ENCODE measurements at places on chromosomes 6 and 20.

DNA sequence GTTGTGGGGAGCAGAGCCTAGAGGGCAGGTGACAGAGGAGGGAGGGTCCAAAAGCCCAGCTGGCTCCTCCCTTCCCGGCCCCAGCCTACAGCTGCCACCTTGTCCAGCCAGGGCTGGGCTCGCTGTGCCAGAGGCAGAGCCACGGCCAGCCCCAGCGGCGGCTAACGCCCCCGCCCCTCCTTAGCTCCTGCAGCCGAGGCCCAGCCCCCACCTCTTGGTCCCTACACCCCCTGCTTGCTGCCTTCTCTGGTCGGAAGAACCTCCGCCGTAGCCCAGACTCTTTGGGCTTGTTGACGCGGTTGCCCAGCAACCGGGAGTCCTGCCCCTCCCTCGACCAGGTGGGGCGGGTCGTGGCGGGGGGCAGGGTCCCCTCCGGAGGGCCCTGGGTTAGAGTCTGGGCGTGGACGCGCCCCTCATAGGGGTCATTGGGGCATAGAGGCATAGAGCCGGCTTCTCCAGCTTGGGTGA lies 521 bp upstream of the LKAAEAR1 start:
- DNase-seq: no peak

- peak; percentile 24 for DNase-seq
These were observed 38.5 kb downstream of the EDN1 start for GRCh38 chr6:12328701-12329100.

- no peak for DNase-seq
These were observed 12.0 kb upstream of the SLC2A12 start for GRCh38 chr6:134064461-134064860.

GRCh38 chr6:97469451-97469850 lies 186.4 kb upstream of the MMS22L start:
- DNase-seq: no peak

GRCh38 chr6:45786355-45786781 lies 229.3 kb downstream of the CLIC5 start:
- no peak for DNase-seq

GRCh38 chr20:8983478-8984345 lies 85.2 kb upstream of the PLCB4 start:
- no peak for DNase-seq

DNA sequence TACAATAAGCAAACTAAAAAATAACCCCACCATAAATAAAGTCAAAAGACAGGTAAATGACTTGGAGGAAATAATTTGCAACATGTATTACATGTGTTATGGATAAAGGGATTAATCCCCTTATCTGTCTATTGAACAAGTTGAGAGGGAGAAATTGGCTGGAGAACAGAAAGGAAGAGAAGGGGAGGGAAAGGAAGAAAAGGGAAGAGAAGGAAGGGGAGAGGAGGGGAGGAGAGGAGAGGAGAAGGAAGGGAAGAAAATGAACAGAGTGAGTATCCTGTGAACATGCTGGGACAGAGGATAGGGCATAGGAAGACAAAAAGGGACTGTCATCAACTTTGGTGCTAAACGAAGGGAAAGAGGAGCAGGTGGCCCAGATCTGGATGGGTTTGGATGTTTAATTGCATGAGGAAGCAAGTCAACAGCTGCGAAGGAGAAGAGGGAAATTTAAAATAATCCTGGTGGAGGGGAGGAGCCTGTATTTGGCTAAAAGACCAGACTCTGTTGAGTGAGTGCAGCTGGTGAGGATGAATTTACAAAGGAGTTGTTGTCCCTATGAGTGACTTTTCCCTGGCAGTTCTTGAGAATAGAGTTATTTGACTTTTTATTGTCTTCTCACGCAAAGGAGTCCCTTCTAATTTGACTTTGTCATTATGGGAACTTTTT lies 14.2 kb upstream of the SHLD1 start:
- DNase-seq: no peak

DNA sequence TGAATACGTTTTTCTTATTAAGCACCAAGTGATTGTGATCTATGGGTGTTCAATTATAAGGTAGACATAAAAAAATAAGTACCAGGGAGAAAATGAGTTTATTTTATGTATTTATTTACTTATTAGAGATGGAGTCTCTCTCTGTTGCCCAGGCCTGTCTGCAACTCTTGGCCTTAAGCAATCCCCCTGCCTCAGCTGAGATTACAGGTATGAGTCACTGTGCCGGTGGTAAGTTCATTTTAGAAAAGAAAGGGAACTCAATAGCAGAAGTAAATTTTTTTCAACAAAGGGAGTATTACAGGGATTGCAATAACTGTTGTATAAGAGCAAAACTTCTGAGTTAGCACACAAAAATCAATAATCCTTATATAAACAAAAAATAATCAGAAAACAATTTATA lies 98.7 kb upstream of the FUT9 start:
- DNase-seq: no peak

DNA sequence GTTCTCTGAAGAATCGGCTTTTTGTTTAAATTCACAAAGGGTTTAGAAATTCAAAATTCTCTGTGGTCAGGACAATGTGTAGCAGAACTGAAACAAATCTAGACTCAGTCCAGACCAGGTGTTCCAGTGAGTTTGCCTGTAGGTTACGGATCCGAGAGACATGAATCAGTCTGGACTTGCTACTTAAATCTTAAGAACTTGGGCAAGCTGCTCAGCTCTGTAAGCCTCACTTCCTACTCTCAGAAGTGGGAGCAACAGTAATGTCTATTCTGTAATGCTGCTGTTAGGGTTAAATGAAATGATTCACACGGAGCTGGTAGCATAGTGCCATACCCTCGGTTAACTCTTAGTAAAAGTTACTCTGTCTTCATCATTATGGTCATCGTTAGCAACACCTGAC lies 37.7 kb downstream of the HECA start:
- DNase-seq: no peak

GRCh38 chr6:37177077-37177934 lies 7.4 kb downstream of the PIM1 start:
- no peak for DNase-seq

DNA sequence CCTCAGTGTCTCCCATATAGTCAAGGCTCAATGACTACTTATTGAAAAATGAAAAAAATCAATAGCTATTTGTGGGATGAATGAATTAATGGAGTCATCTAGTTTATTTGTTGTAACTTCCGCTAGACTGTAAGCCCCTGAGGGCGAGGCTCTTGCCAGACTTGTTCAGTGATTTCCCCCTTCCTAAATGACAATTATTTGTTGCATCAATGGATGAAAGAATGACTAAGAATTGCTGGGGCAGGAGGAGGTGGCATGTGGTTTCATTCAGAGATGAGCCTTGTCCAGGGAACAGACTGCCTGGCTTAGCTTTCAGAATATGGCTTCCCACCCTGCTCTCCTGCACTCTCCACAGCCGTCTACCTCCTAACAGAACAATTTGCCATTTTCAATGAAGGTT lies 1.1 kb upstream of the PRELID3B start:
- DNase-seq: peak; percentile 71

- no peak for DNase-seq
These were observed 2.6 kb downstream of the ARMC2 start for GRCh38 chr6:108850669-108851465.

DNA sequence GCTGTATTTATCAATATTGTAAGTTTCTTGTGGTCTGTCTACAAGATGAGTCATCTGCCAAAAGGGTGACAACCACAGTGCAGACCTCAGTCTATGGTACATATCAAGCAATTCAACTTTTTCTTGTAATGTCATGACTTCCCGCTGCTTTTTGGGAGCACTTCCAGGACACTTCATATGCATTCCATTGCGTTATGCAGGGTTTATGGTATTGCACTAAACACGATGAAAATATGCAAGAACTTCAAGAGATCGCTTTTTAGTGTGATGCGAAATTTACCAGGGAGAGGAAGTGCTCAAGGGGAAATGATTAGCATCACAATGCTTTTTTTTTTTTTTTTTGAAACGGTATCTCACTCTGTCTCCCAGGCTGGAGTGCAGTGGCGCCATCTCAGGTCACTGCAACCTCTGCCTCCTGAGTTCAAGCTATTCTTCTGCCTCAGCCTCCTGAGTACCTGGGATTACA lies 166.5 kb downstream of the TFAP2A start:
- peak; percentile 63 for DNase-seq

DNA sequence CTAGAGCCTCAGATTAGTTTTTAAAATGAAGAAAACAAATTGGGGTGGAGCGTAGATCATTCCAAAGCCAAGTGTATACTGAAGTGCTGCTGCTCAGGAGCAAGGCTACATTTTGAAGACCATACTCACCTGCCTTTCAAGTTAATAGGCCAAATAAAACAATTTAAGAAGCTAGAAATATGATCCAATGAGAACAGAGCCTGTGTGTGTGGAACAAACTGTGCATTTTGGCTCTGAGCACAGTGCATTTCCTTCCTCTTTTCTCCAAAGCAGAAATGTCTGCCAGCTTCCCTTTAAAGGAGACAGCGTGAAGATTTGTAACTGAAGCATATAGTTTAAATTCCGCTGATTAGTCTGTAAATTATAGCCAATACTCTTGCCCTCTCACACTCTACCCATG lies 3.2 kb upstream of the IFNGR1 start:
- DNase-seq: no peak

DNA sequence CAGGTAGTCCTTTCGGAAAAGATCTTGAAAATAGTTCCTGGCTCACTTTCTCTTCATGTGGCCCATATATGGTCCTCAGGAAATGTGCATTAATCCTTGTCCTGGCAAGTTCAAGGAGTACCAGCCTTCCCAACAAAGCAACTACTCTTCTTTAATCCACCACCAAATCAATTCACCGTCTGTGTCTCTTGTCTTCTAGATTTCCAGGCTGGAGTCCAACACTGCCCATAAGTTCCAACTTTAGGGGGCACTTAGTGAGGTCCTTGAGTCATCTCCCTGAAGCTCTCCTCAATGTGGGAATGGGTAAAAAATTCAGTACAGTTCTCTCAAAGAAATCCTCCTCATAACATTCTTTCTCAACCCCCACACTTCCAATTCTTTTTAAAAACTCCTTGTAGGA lies 6.9 kb upstream of the DAAM2 start:
- no peak for DNase-seq

DNA sequence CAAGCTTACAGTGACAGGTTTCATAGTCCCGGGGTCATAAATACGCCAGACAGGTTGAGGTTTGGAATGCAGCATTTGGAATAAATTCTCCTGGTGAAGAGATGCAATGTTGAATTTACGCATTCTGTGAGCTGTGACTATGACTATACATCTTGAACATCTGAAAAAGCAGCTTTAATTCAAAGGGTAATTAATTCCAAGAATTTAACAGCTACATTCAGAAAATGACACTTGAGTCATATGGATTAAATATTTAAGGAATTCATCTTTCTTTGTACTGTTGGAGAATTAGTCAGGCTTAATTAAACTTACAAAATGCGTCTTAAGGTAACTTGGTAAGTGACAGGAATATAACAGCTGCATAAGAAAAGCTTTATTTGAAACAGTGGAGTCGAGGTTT lies 74.7 kb downstream of the ESR1 start:
- no peak for DNase-seq

DNA sequence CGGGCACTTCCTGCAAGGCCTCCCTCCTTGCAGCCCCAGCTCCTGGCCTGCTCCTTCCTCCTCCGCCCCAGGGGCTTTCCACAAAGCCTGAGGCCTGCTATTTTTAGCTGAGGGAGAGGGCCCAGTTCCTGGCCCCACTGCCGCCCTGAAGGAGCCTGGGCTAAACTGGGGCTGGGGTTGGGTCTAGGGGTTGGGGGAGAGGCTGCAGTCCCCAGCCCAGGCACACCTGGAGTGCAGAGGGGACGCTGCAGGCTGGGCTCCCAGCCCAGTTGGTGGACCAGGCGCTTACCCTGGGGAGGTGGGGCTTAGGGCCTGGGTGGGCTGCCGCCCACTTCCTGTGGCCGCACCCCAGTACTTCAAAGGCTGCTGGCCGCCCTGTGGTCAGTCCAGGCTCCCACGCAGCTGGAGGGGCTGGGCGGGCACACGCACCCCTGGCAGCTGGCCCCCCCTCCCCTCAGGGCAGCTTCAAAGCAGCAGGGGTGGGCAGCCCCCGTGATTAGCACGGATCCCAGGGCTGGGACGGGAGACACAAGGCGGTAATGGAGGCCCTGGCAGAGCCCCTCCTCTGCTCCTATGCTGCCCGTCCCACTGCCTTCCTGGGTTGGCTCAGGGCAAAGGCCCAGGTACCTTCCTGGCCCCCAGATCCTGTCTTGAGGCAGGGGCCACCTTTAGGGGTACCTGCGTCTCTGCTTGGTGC lies 7.1 kb upstream of the ABHD16B start:
- DNase-seq: peak; percentile 14

DNA sequence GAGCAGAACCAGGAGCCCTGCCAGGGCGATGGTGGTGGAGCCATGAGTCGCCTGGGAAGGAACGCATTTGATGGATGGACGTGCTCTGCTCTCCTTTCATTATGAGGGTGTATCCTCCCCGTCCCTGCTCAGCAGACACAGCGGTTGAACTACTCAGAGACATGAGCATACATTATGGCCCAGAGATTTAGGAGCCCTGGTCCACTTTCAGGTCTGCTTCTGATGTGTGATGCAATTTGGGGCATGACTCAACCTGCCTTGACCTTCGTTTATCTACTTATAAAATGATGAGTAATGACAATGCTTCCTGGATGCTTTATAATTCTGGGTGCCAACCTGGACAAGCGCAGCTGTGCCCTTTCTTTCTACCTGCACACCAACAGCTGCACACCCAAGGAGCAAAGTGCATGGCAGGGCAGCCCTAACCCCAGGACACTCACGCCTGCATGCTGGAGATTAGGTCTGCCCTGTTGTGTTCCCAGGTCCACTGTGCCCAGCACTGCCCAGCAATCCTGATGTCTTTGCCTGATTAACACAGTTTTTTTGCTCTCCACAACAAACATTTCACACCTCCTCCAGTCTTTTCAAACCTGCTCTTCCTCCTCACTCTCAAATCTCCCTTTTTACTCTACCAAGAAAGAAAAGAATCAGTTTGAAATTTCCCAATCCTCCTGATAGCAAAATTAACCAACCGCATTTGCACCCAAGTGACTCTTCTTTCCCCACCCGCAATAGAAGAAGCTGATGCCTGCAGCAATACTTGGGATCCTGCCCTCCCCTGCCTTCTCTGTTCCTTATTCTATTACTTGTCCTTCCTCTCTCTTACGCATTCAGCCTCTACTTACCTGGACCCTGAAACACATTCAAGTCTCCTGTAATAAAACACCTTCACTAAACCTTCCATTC lies 81.2 kb downstream of the EZR start:
- DNase-seq: peak; percentile 63

DNA sequence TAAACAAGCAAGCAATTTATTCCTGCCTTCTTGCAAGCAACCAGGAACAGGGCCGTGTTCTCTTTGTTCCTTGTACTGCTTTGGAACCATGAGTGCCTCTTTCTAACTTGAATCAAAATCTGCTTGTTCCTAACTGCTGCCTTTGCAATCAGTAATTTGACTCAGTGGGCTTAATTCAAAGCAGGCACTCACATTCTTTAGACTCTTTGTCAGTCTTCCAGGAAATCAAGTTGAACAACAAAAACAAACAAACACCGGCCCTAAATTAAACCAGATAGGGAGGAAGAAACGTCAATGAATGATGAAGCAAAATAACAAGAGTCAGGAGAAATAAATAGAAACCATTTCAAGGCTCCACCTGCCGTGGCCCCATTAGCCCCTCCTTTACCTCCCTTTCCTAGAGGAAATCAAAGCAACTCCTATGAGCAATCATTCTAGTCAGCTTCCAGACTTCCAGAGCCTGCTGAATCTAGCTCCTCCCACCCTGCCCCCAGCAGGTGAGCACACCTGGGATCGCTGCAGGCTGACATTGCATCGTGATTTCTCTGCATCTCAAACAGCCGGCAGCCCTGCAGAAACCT lies 582.2 kb upstream of the FLRT3 start:
- peak; percentile 19 for DNase-seq

- no peak for DNase-seq
These were observed 80.7 kb downstream of the SYTL3 start for GRCh38 chr6:158730541-158730907.

Data from GM23248 (cell line).